ENCODE measurements at places on chromosomes 2 and 18. TPM values are rescaled to one million over a fixed set of nuclear protein-coding genes. Genes with fewer than 3 reads are reported as not detected.

GRCh38 chr2:103469800-103470199, 708.0 kb downstream of the TMEM182 start:
- no peak for DNase-seq

DNA sequence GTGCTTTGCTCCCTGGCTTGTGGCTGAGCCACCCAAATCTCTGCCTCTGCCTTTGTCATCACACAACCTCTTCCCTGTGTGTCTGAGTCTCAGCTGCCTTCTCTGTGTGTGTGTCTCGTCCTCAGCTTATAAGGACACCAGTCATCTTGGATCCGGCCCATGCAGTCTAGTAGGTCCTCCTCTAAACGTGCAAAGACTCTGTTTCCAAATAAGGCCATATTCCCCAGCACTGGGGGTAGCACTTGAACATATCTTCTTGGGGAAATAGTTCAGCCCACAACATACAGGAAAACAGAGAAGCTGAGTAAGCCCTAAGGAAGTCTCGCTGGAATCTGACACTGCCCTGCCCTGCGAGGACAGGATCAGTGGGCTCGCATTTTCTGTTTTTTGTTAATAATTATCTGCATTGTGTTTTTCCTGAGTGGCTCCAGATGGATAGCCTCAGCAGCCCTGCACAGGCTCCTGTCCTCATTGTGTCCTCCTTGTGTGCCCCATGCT, 42.1 kb downstream of the MTCL1 start:
- DNase-seq, result peak; percentile 74

- DNase-seq, result no peak
Observed at GRCh38 chr2:111178730-111179405, 58.2 kb downstream of the BCL2L11 start.

GRCh38 chr2:96437512-96437911, 67.6 kb downstream of the NEURL3 start:
- no peak for DNase-seq

GRCh38 chr2:1866402-1867111, 122.2 kb upstream of the PXDN start:
- DNase-seq, result no peak

DNA sequence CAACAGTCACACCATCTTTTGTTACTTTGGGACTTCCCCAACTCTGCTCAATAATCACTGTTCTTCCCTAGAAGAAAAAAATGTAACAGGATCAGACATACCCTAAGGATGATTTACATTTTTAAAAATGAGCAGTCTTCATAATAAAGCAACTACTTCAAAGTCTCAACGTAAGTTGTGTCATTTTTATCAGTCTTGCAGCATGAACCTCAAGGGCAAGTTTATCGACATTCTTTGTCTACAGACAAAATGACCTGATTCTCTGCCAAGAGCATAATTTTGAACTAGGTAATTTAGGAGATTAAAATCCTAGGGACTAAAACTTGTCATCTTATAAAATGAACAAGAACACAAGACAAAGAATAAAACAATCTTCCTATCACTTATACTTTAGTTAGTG, 2.3 kb downstream of the HSPD1 start:
- DNase-seq, result no peak

DNA sequence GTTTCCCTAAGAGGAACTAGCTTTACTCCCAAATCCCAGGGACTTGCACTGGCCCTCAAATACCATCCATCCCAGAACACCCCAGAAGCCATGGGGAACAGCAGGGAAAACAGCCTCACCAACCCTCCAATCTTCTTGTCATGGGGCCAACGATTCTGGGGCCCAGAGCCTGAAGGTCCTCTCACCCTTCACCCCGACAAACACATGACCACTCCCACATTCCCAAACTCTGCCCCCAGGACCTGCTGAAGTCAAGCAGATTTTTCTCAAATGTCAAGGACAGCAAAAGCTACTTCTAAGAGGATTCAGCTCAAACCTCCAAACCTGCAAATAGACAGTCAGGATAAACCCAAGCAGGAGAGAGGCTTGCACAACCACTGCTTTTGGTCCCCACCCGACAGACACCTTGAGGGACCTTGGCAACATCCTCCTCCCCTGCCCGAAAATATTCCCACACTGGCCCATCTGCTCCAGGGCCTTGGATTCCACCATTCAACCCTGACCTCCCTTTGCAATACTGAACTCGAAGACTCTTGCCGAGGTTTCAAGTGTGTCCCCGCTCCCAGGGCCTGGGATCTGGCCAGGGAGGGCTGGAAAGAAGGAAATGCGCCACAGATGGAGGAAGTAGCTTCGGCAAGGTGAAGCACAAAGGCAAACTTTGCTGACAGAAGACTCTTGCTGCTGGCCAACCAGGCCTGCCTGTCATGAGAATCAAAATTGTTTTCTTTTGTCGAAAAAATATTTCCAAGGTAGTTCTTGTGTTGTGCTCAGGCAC, 143.3 kb downstream of the ZFP36L2 start:
- peak; percentile 51 for DNase-seq

DNA sequence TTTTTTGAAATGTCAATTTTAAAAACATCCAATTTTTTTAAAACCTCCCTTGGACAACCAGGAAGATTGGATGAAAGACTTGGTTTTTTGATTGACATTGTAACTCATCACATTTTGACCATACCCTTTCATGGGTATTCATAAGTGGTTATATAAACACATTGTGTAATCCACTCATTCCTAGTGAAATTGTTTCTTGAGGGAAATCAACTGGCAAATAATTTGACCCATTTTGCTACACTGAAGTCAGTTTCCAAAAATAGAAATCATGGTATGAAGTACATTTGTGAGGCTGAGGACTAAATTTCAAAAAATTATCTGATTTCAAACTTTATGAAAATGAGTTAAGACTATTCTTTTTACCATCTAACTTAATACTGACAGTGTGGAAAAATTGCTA, 31.5 kb downstream of the FBXO48 start:
- DNase-seq, result no peak

DNA sequence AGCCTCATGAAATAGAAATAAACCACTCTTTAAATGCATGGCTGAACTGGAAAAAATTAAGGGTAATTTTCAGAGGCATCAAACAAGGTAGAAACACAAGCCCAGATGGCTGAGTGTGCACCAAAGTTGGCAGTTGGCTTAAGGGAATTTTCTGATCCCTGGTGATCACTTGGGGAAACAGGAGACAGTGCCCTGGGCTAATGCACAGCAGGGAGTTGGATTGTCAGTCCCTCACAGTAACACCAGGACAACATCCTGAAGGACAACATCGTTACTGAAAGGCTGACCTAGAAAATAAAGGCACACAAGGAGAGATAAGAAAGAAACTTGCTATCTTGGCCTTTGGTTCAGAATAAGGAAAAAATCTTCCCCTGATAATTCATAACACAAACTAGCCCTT, 417.0 kb downstream of the SLC4A3 start:
- no peak for DNase-seq

- no peak for DNase-seq
Observed at GRCh38 chr18:47448956-47449355, 197.5 kb upstream of the SKOR2 start.

DNA sequence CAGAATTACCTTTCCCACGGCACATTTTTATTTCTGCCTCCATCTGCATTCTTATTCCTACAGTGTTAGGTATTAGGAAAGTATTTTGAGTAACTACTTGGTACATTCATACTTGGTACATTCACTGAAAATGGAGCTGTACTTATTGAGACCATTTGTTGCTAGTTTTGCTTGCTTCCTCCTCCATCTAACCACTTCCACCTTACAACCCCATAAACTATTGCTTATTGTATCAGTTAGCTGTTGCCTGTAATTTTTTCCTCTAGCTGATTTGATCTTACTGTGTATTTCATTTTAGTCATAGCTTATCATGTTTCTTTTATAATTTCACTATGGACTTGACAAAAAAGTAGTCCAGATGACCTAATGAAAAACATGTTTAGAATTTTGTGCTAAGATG, 50.7 kb downstream of the AFTPH start:
- DNase-seq, result no peak

GRCh38 chr2:187312718-187313282, 135.3 kb downstream of the CALCRL start:
- DNase-seq, result no peak

DNA sequence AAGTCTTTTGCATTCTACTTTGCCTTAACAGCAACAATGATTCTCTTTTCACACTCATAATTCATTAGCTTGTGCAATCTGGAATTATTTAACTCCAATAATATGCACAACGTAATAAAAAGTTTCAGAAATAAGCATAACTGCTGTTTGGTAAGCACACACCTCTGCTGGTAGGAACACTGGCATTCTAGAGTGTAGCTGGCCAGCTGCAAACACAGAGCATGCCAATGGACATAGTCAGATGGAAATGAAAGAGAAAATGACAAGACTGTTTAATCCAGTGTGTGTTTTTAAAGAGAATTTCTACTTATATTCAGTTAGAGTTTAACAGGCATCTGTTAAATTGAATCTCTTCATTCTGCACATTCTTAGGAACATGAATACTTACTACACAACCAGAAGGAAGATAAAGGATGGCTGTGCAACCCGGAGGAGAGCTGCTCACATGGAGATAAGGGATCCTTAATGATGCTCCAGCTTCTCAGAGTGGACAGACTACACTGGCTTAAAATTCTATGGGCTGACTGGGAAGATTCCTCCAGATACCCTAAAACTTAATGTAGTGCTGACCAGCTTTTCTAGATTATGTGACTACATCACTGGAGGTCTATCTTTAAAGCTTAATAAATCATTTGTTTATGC, 94.6 kb upstream of the CHAC2 start:
- DNase-seq, result no peak

- no peak for DNase-seq
Observed at GRCh38 chr2:203042178-203042577, 27.5 kb downstream of the NBEAL1 start.

DNA sequence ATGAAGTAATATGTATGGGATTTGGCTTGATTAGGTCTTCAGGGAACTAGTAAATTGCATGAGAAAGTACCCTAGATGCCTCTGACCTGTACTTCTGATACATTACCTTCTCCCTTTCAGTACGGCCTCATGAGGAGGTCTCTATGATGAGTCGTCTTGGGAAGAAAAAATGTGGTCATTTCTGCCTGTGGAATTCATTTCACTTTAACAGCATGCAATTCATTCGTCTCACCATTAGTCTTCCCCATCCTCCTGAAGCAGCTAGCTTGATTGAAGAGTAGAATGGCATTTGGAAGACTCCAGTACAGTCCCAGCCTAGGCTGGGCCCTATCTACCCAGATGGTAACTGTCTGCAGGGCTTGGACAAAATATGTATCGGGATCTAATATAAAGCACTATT, 52.2 kb downstream of the TMX3 start:
- no peak for DNase-seq

- DNase-seq, result no peak
Observed at GRCh38 chr2:31440764-31441163, 26.2 kb upstream of the XDH start.

GRCh38 chr2:5696945-5697521, 4.8 kb downstream of the SOX11 start:
- no peak for DNase-seq

DNA sequence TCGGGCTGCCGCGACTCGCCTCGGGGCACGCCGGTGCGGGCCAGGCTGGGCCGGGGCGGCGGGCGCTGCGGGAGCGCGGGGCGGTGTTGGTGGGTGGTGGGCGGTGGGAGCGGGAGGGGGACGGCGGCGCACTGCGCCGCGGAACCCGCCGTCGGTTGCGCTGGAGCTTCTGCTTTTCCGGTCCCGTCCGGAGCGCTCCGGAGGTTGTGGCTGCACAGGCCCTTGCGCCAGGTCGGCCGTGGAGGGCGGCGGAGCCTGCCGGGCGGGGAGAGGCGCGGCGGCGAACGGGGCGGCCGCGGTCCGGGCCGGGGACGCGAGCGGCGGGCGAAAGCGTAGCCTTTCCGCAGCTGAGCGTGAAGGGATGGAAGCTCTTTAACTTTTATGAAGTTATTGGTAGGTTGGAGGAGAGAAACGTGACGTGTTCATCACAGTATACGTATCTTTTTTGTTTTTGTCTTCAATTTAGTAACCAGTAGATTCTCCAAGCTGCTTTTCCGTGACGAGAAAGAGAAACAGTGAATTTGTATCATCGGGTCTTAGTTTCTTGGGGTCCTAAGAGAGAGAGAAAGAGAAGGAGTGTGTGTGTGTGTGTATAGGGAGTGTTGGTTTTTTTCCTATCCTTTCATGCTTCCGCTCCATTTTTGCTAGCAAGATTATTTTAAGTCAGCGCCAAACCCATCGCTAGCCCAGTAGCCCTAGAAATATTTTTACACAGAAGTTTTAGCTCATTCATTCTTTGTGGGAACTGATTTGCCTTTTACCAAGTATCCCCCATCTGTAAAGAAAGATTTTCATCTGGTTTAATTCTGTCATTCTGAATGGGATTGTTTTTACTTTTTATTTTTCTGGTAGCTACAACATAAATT, 535 bp downstream of the ATG4B start:
- peak; percentile 26 for DNase-seq

DNA sequence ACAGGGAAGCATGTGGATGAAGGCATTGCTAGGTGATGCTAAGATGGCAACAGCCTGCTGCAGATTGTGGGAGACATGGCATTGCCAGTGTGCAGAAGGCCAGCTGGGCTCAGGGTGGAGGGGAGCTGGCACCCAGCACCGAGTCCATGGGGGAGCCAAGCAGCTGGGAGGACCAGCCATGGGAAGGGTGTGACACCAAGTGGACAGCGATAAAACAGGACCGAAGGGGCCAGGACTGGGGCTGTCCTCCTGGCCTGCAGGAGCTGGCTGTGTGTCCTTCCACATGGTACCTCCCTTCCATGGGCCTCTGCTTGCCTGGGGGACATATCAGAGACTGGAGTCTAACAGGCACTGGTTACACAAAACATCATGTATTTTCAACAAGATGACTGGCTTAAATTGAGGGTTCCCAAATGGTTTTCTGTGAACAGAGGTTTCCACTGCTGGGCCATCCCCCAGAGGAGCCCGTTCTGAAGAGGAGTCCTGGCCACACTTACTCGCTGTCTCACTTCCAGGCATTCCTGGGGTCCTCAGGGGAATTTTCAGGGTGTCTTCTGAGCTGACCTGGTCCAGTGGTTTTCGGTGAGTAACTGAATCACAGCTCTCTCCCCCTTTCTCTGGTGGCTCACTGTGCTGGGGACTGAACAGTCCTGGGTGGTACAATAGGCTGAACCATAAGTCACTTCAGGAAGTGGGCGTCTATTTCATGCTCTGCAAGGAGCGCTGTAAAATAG, 60.4 kb upstream of the TNP1 start:
- DNase-seq, result no peak

WDPCP gene
- polyA plus RNA-seq, result 2.1 TPM

ARHGAP15 gene
- not detected for polyA plus RNA-seq

GAL3ST2 gene
- not detected for polyA plus RNA-seq

KIAA2012 gene
- polyA plus RNA-seq, result not detected

PSD4 gene
- 0.01 TPM for polyA plus RNA-seq
